ENCODE measurements at places on chromosomes 6 and 20.

DNA sequence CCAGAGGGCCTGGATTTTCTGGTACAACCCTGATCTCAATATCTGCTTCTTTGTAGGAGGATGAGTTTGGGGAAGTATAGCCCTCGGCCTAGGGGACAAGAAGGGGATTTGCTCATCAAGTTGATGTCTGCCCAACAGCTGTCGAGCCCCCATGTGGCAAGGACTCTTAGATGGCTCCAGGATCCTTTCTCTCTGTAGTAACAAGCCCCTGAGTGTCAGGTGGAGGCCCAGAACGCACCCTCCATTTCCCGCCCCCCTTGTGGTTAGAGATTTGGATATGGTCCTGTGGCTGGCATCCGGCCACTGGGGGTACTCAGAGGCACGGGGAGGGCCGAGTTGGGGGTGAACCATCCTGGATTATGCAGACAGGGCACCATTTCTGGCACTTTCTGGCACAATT lies 50.1 kb downstream of the CTCFL start:
- DNase-seq: no peak

GRCh38 chr6:111764238-111765175 lies 108.7 kb downstream of the FYN start:
- DNase-seq: peak; percentile 51

GRCh38 chr20:15060265-15061060 lies 723.1 kb upstream of the FLRT3 start:
- no peak for DNase-seq

GRCh38 chr6:46486181-46486580 lies 5.1 kb downstream of the RCAN2 start:
- no peak for DNase-seq

DNA sequence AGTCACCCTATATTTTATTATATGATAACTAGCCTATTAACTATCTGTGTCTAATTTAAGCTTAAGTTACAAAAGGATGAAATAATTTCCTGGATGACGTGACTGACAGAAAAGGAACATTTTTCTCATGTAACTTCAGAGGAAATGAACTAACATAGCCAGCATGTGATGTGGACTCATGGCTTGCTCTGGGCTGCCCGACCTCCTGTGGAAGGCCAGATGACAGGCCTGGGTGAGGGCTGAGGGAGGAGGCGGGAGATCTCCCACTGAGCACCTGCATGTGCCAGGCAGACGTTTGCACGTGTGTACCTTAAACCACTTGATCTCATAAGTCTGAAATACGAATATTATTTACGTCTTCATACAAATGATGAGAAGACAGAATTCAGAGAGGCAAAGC lies 321.1 kb downstream of the SYNE1 start:
- DNase-seq: no peak

DNA sequence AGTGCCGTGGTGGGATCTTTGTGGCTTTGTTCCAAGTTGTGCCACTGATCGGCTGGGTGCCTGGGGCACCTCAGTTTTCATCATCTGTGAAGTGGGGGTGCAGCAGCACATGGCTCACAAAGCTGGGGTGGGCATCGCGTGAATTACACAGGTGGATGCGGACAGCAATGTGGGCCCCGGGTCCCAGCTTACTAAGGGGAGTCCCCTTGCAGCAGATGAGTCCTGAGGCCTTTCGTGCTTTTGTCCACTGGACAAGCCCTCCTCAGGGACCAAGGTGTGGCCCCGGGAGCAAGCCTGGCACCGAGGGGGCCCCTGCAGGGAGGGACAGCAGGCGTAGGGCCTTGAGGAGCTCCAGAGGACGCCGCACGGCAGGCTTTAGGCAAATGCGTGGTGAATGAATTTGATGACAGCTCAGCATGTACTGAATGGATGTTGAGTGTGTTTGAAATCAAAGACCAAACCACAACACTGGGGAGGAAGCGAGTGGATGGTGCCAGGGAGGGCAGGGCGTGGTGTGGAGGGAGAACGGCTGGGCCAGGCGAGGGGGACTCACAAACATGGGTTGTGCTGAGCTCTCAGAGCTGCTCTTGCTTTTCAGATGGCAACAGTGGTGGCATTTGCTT lies 53.2 kb downstream of the IRF4 start:
- DNase-seq: peak; percentile 50

GRCh38 chr20:63006540-63007359 lies at the start of gene BHLHE23:
BHLHE23 (minus strand) TSS chr20:63006964; CDS start chr20:63006774, 190 bp downstream.
- no peak for DNase-seq

GRCh38 chr6:124991764-124992295 lies 29.6 kb downstream of the RNF217 start:
- no peak for DNase-seq

GRCh38 chr6:169190144-169190584 lies 63.5 kb downstream of the THBS2 start:
- no peak for DNase-seq

DNA sequence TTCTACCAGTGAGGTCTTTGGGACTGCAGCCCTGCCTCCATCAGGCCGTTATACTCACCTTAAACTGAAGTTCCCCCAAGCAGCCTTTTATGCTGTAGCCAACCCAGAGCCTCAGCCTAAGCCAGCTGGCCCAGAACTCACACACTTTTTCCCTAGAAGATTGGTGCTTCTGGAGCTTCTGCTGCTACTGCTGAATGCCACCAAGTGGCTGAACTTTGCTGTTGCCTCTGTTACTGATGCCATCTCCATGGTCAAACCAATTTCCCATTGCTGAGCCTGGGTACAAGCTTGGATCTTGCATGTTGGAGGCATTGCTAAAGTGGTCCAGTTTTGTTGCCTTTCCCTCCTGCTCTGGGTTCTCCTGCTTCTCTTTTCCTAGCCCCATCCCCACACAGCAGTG lies 15.0 kb upstream of the TBX18 start:
- DNase-seq: no peak

GRCh38 chr20:57473246-57474048 lies 51.5 kb downstream of the CTCFL start:
- peak; percentile 16 for DNase-seq

- no peak for DNase-seq
These were observed 50.2 kb upstream of the EYA4 start for GRCh38 chr6:133190912-133191311.

DNA sequence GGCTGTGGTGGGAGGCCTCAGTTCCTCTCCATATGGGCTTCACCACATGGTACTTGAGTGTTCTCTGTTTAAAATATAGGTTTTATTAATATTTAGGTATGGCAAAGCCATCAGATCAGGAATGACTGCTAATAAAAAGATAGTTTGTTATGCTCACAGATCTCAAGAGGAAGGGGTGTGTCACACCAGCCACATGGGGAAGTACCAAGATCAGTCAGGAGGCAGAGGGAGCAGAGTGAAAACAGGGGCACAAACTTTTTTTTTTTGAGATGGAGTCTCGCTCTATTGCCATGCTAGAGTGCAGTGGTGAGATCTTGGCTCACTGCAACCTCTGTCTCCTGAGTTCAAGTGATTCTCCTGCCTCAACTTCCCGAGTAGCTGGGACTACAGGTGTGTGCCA lies 92.1 kb upstream of the GCM1 start:
- DNase-seq: peak; percentile 53

DNA sequence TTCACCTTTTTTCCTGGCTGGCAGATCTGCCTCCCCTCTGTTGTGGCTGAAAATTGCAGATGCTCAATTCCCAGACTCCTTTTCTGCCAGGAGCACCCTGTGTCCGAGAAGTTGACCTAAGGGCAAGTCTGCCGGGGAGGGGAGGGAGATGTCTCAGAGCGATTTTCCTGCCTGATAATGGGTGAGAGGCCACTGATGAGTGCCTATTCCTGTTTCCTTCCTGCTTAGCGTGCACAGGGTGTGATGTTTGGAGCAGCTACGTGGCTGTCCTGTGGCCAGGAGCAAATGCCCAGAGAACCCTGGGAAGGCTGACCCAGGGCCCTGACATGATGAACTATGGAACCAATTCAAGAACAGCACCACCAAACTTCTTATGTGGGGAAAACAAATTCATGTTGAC lies 22.5 kb downstream of the SOX4 start:
- DNase-seq: no peak

GRCh38 chr6:148285205-148285604 lies 57.4 kb upstream of the SASH1 start:
- no peak for DNase-seq

DNA sequence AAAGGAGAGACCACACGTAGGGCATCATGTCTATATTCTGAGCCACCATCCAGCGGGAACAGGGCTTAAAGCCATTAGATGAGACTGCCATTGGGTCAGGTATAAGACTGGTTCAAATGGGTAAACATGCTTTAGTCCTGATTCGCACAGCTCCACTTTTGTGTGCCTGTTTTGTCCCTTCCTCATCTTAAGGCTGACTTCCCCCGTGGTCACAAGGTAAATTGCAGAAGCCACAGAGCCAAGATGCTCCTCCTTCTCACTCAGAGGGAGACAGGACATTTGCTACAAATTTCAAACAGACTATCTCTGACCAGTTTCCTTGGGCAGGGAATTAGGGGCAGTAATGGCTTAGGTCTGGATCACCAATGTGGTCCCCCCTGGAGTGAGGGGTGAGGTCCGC lies 11.4 kb upstream of the IFNGR1 start:
- DNase-seq: peak; percentile 15

DNA sequence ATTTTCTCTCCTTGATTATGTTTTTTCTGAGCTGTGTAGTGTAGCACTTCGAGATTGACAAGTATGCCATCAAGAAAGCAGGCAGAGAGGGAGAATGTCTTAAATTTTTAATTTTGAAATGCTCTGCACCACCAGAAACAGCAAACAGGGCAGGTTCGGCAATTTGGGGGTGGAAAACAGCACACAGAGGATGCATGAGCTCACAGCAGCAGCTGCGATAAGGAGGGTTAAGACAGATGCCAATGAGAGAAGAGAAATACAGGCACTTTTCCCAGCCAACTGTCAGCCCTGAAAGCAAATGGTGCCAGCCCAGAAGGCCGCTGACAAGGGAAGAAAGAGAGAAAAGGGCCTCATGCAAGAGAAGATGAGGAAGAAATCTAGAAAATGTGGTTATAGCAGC lies 15.1 kb upstream of the SNRPB2 start:
- no peak for DNase-seq

- no peak for DNase-seq
These were observed 97.5 kb downstream of the MAFB start for GRCh38 chr20:40591536-40591935.

- DNase-seq: no peak
These were observed 41.2 kb downstream of the ZC3H12D start for GRCh38 chr6:149443411-149444181.

DNA sequence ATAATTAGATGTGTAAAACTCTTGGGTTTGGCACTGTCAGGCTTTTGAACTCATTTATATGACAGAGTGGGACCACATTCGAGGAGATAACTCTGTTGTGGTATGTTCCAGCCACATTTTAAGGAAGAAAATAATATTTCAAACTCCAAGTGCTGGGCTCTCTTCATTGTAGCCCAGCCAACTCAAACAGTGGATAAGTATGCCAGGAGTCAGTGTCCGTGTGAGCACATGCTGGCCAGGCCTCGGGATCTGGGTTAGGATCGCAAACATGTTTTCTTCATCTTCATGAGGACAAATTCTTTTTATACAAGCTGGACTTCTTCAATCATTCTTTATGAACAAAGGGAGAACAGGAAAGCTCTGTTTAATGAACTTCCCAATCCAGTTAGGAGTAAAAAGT lies 497.5 kb downstream of the MAFB start:
- no peak for DNase-seq

DNA sequence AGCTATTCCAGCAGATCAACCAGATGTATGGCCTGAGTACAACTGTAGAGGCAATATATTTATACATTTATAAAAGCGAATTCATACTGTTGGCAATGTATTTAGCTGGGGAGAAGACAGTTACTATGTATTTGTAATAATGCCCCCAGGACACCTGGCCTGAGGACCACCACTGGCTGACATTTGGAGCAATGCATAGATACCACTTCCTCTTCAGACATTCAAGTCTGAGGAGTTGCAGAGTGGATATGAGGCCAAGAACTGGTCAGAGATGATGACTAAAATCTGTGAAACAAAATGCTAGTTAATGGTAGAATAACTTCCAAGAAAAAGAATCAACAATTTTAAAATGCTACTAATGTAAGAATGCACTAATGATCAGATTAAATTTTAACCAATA lies 462.3 kb downstream of the CDC5L start:
- DNase-seq: no peak

GRCh38 chr20:53057579-53057978 lies 85.4 kb downstream of the TSHZ2 start:
- DNase-seq: no peak

DNA sequence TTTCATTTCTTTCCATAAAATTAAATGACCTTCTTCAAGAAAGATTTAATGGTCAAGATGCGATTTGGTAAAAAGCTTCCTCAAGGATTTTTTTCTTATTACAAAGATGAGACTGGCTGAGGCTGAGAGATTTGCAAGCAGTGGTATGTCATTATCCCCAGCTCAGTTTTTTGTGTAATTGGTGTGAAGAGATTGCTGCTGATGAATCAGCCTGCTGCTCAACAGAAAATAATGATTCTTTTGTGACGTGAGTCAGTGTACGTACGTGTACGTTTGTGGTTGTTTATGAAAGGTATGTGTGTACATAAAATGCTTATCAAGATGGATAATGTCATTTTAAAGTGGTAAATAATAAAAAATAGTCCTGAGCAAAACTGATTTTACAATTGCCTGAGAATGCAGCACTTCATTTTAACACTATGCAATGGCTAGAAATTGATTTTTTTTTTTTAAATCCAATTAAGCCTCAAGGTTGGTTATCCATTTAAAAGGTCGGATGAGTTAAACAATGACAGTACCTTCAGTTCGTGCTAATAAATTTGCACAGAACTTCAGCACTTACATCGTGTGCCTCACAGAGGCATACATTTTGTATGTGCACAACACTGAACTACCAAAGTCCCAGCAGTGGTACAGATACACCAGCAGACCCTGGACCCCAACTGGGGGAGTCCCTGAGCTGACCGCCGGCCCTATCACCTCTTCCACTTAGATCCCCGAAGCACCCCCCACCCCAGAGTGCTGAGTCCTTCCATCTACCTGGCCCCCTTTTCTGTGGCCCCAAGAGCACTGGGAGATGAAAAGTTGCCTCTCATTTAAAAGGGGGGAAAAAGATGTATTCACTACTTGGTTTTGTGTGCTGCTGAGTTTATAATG lies 9.7 kb upstream of the NPEPL1 start:
- DNase-seq: no peak

- no peak for DNase-seq
These were observed 23.8 kb downstream of the MYT1 start for GRCh38 chr20:64188091-64188490.

DNA sequence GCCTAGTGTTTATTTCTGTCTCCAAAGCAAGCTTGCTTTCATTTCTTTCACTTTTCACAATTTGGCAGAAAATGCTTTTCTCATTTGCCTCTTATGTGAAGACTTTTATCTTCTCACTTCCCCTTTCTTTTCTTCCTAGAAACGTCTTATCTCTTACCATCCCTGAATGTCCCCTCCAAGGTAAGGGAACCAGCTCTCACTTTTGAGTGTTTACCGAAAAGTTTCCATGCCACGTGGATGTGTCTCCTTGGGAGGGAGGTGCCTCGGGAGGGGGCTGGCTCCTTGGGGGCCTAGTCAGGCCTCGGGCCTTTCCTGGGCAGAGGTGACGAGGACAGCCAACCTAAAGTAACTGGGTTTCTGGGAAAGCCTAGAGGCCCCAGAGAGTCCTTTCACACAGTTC lies 127.4 kb downstream of the CD24 start:
- DNase-seq: no peak

- DNase-seq: no peak
These were observed 84.6 kb upstream of the TCF21 start for GRCh38 chr6:133804265-133804664.

Data from CD4-positive, alpha-beta T cell treated with Interleukin-1 beta for 1 hour (primary cell).